Kidney epithelial cell (primary cell): ENCODE measurements at places on chromosomes 1 and 21.

DNA sequence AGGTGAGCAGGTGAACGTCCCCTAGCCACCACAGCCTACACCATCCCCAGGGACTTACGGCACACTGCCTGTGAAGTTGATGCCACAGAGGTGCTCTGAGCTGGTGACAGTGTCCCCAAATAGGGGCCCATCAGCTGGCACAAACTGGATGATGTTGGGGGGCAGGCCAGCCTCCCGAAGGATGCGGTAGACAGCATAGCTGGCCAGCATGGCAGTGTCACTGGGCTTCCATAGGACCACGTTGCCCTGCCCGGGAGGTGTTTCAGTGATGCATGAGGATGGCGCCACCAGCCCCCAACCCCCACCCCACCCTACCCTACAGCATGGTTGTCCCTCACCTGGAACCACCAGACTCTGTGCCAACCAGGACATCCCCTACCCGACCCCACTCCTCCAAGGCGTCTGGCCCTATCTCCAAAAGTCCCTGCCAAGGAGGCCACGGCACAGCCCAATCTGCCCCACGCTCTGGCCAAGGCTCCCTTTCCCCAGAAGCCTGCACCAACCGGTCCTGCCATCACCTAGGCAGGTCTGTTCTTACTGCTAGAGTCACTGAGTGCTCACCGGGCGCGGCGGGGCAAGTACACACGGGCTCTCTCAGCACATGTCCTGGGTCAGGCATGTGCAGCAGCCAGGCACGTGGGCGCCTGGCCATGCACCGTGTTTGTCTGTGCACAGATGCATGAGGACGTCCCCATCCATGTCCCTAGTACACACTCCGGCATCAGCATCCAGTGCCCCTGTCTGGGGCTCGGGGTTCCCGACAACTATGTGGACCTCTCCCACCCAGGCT, 20.5 kb downstream of the ALDH4A1 start:
- no peak for DNase-seq

DNA sequence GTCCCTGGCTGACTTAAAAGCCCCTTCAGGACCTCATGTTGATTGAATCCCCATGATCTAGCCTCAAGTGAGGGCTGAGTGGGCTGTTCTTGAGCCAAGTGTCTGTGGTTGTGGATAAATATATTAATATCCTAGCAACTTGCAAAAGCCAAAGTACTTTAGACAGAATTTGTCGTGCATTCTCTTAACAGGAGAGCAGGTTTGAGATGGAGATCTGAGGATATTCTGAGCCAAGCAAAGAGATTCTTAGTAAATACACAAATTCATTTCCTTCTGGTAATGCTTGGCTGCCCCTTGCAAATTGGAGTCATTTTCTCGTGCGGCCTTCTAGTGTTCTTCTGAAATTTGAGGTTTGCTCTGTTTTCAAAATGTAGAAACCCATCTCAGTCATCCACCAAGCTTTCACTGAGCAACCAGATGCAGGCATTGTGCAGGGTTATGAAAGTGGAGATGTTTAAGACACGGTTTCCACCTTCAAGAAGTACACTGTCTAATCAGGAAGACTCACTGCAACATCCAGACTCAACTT, 242.1 kb upstream of the JUN start:
- no peak for DNase-seq

GRCh38 chr1:94872771-94873495, 52.8 kb downstream of the SLC44A3 start:
- DNase-seq, result no peak

DNA sequence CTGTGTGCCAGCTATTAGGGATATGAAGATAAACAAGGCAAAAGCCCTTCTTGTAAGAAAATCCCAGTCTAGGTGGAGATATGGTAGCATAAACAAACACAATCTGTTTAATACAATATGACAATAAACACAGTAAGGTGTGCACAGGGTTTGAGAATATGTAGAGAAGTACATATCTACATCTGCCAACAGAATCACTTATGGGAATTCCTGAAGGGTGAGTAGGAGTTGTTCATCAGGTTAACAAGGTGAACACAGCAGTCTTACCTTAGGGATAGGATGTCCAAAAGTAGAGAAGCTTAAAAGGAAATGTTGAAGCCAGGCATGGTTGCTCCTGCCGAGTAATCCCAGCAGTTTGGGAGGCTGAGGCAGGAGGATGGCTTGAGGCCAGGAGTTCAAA, 57.7 kb upstream of the LRRC7 start:
- DNase-seq, result no peak

DNA sequence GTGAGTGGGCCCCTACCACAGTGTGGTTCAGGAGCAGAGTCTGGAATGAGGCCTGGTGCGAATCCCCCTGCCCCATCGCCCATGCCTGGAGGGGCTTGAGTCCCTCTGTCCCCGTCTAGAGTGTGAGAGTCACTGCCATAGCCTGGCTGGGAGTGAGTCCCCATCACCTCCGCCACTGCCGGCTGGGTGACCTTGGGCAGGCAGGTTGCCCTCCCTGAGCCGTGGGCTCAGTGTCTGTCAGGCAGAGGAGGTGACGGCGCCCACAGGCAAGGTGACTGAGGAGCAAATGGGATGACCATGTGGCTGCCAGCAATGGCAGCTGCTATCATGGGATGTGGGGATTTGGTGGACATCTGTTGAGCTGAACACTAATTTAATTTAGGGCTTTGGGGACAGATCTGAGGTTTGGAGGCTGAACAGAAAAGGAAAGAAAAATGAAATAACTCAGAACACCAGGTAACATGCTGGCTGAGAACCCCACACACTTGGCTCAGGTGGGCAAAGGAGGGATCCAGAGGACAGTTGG, 38.1 kb upstream of the GPR153 start:
- DNase-seq, result no peak

GRCh38 chr1:233327651-233328141, at the start of gene MAP3K21:
Gene MAP3K21, plus strand, starts transcription at chr1:233327724. Its CDS starts 305 bp downstream, at chr1:233328029.
- DNase-seq, result no peak

GRCh38 chr1:108080448-108080847, 115.5 kb upstream of the VAV3 start:
- no peak for DNase-seq

DNA sequence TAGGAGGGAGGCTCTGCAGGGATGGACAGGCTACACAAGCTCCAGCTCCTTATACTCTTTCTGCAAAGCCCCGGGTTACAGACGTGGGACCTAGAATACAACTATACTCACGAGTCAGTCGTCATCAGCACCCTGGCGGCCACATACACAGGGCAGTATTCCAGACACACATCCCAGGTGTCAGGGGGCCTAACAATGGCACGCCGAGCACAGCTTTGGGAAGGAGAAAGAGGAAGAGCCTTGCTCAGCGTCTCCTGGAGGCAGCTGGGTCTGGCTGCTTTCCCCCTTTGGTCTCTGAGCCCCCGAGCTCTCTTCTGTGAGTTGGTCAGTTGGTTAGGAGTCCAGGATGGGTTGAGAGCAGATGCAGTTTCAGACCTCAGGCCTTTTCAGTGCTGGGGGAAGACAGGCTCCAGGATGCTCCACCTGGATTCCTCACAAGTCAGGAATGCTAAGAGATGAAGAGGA, 4.5 kb upstream of the POU3F1 start:
- DNase-seq, result no peak

- no peak for DNase-seq
Measured at GRCh38 chr1:181855380-181855779, 206.1 kb downstream of the ZNF648 start.

GRCh38 chr1:47754221-47754620, 243.0 kb downstream of the TRABD2B start:
- no peak for DNase-seq

DNA sequence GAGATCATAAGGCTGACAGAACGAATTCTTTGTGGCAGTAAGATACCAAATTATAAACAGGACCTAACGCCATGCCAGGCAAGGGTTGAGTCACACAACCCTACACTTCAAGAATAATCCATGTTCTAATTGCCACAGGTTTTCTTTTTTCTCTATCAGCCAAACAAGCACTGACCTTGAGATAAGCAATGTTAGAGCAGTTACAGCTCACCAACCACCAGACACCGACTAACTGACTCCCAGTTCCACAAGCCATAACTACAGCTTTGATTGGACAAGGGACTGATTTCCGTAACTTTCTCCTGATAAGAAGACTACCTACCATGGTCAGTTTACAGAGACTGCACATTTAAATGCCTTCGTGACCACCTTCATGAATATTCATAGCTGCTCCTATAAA, 149.6 kb downstream of the PTPRU start:
- DNase-seq, result no peak

DNA sequence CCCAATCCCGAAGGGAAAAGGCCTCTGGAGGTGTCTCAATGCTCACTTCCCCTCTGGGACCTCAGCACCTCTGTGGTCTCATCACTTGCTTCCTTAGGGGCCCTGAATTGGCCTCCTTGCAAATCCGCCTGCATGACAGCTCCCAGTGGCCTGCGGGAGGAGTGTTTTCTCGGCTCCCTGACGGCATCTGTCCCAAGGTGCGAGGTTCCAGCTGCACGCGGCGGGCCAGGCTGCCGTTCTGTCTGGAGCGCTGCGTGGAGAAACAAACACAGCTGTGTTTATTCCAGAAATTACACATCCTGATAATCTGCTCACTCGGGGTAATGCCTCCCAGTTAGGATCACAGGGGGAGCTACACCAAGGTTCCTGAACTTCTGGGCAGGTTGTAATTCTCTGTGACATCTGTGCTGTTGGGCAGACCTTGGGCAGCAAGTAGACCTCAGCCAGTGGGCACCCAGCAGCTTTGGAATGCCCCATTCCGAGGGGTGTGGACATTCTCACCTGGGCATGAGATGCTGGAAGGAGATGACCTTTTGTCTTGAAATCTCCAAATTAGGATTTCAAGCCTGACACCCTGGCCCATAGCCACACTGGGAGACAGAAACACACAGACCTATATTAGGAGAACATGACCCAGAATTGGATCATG, 18.2 kb downstream of the EPHB2 start:
- no peak for DNase-seq

DNA sequence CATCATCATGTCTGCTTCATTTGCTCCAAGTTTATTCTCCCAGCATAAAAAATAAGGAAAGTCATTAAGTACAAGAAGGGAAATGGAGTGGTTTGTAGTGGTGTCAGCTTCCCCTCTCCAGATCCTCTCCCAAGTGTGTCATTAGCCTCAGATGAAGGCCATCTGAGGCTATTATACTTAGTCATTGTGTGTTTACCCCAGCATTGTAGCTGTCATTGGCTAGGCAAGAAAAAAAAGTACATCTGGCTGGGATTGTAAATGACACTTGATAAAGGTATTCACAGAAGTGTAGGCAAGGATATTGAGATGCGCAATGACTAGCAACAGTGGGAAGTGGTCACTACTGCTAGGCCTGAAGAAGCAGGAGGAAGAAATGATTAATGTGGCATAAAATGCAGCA, 316.9 kb upstream of the SGIP1 start:
- DNase-seq, result peak; percentile 37

DNA sequence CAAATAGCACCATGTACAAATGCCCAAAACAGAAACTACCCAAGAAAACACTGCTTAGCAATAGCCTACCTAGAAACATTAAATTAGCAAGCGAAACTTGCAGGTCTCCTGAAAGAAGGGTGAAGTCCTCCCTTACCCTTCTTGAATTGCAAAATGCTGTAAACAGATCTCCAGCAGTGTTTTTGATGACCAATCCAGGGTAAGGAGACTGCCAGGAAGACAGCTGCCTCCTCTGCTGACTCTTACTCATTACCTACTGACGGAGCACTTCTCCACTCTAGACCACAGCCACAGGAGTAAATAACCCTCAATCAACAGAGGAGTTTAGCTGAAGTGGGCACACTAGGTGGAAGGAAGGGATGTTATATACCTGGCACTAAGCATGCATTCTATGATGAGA, 32.2 kb upstream of the GADD45A start:
- peak; percentile 47 for DNase-seq

DNA sequence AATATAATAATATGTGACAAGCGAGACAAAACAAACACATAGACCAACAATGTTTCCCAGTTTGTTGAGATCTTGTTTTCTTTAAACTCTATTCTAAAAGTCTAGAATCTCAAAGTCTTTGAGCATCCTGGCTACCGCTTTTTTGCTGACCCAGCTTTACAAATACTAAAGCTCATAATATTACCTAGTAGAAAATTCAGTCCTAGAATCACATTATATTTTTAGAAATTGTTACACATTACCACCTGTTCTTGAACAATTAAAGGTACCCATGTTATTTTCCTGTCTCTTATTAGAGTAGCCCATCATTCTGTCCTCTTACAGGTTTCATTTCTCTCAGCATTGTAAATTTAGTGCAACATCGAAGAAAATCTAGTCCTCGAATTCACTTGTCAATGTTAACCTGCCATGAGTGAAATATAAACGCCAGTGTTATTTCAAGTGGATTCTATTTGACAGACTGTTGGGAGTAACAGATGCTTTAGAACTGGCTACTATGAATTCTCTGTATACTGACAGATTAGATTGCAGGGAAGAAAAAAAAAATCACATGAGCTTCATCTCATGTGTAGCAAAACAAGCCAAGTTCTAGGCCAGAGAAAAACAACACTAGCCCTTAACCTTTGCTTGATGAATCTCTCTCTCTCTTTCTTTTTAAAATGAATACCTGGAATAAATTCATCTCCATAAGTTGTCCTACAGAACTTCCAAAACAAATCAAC, 851.2 kb upstream of the ADAMTS5 start:
- DNase-seq, result no peak
